H9 (cell line): ENCODE measurements at places on chromosomes 13 and 19. TPM values are rescaled to one million over a fixed set of nuclear protein-coding genes. Genes with fewer than 3 reads are reported as not detected.

CA11 gene
- 102 and 107 TPM in 2 replicates for total RNA-seq

PTGER1 gene
- 0.63 and 0.66 TPM in 2 replicates for total RNA-seq

KCNN4 gene
- total RNA-seq = 0.26 TPM in 1 of 2 replicates, not detected in the other

CACNG8 gene
- 6.0 and 7.1 TPM in 2 replicates for total RNA-seq

C5AR2 gene
- not detected in 2 replicates for total RNA-seq

KCNRG gene
- 0.64 and 0.74 TPM in 2 replicates for total RNA-seq

WDR18 gene
- total RNA-seq = 94.7 and 101 TPM in 2 replicates

CYP2S1 gene
- 159 and 175 TPM in 2 replicates for total RNA-seq

PRODH2 gene
- total RNA-seq = not detected in 2 replicates

- H3K36me3 ChIP-seq = peaks cover 53% of the 10 kb centered on the region
- peak overlapping the region; percentile 94 for H3K4me3 ChIP-seq
- no peaks in the 10 kb centered on the region for H3K4me1 ChIP-seq
- H3K27ac ChIP-seq = no peak overlapping the region
- H3K27me3 ChIP-seq = no peaks in the 10 kb centered on the region
Measured at GRCh38 chr19:55676383-55676782, 1.4 kb downstream of the EPN1 start.

DNA sequence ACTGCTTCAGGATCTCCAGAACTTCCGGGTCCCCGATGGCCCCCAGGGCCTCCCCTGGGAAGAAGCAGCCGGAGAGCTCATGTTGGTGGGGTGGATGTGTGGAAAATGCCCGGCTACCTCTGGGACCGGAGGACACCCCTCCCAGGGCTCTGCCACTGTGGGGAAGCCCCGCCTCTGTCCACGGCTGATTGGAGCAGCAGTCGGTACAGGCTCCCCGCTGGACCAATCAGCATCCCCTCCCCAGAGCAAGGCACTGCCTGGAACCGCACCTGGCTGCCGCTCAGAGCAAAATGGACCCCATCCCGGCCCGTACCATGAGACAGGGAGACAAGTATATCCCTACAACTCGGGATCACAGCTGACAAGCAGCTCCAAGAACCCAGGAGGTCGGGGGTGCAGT, 6.4 kb downstream of the DOHH start:
- H3K4me1 ChIP-seq = no peaks in the 10 kb centered on the region
- H3K27ac ChIP-seq = no peak overlapping the region
- no peaks in the 10 kb centered on the region for H3K27me3 ChIP-seq

GRCh38 chr19:32580353-32580900, 563 bp upstream of the PDCD5 start:
- no peaks in the 10 kb centered on the region for H3K4me1 ChIP-seq
- H3K4me3 ChIP-seq = peak overlapping the region; percentile 77
- H3K27me3 ChIP-seq = no peaks in the 10 kb centered on the region
- H3K36me3 ChIP-seq = peaks cover 26% of the 10 kb centered on the region

- H3K27me3 ChIP-seq = no peaks in the 10 kb centered on the region
- no peak overlapping the region for H3K27ac ChIP-seq
- H3K4me3 ChIP-seq = no peak overlapping the region
- H3K36me3 ChIP-seq = no peaks in the 10 kb centered on the region
- no peaks in the 10 kb centered on the region for H3K4me1 ChIP-seq
Measured at GRCh38 chr19:31976775-31977536, 368.5 kb upstream of the ZNF507 start.

DNA sequence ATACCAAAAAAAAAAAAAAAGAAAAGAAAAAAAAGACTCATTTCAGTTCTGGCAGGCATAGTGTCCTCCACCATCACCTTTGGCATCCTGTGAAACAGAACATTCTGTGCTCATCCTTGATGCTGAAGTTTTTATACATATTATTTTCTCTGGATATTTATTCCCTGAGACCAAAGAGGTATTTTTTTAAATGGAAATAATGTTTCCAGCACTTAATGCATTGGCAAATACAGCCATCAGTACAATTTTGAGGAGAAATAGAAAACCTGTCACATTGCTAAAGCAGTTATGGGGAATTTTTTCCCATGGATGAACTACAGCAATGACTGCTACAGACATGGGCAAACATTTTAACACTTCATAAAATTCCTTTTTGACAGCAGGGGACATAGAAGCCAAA, 312.4 kb downstream of the DNAJC15 start:
- H3K36me3 ChIP-seq = no peaks in the 10 kb centered on the region
- H3K27me3 ChIP-seq = no peaks in the 10 kb centered on the region
- DNase-seq = no peak
- no peak overlapping the region for H3K27ac ChIP-seq
- H3K4me3 ChIP-seq = no peak overlapping the region

GRCh38 chr13:20303636-20304035, 71.5 kb upstream of the GJB6 start:
- H3K27me3 ChIP-seq = no peaks in the 10 kb centered on the region; the same call in 1 of the 2 replicates
- no peak overlapping the region for H3K4me3 ChIP-seq
- DNase-seq = no peak
- H3K4me1 ChIP-seq = no peaks in the 10 kb centered on the region
- no peaks in the 10 kb centered on the region; the same call in 2 of the 3 replicates for H3K36me3 ChIP-seq
- H3K27ac ChIP-seq = no peak overlapping the region

- H3K4me3 ChIP-seq = no peak overlapping the region
- no peaks in the 10 kb centered on the region for H3K27me3 ChIP-seq
- H3K27ac ChIP-seq = no peak overlapping the region
- H3K36me3 ChIP-seq = no peaks in the 10 kb centered on the region; the same call in none of the 2 replicates
- DNase-seq = no peak
Measured at GRCh38 chr13:25948910-25949309, 102.9 kb downstream of the SHISA2 start.

DNA sequence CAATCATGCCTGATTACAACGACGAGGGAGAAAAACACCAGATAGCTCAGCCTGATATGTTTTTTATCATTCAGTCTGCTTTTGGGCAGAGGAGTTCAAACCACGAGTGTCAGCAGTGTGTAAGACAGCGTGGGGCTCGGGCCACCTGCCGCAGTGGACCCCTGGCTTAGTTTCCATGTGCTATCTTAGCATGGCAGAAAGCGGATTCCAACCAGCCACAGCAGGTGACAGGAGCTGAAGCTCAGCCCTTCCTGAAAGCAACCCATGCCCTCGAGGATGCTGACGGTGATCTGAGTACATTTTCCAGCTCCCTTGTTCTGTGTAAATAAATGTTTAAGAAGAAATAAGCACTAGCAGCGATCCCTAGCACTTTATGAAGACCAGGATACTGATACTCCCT, 32.2 kb upstream of the MBNL2 start:
- H3K4me3 ChIP-seq = no peak overlapping the region
- no peaks in the 10 kb centered on the region for H3K36me3 ChIP-seq
- H3K27ac ChIP-seq = no peak overlapping the region
- H3K27me3 ChIP-seq = no peaks in the 10 kb centered on the region
- peaks cover 7% of the 10 kb centered on the region; the same call in 1 of the 2 replicates for H3K4me1 ChIP-seq

GRCh38 chr13:41059456-41060081, 1.7 kb upstream of the WBP4 start:
- 0 out of 3 replicates have a peak, but pooled peaks cover 2% of the 10 kb centered on the region for H3K36me3 ChIP-seq
- no peak overlapping the region for H3K27ac ChIP-seq
- no peak for DNase-seq
- peak overlapping the region; percentile 99 for H3K4me3 ChIP-seq

GRCh38 chr19:38699647-38700349, 44.5 kb downstream of the CAPN12 start:
- H3K4me3 ChIP-seq = no peak overlapping the region
- no peak overlapping the region for H3K27ac ChIP-seq
- H3K27me3 ChIP-seq = no peaks in the 10 kb centered on the region
- peaks cover 62% of the 10 kb centered on the region for H3K36me3 ChIP-seq

GRCh38 chr13:86684402-86684801, 885.2 kb upstream of the SLITRK6 start:
- no peaks in the 10 kb centered on the region for H3K27me3 ChIP-seq
- no peak for DNase-seq
- no peak overlapping the region for H3K4me3 ChIP-seq
- no peaks in the 10 kb centered on the region for H3K36me3 ChIP-seq

DNA sequence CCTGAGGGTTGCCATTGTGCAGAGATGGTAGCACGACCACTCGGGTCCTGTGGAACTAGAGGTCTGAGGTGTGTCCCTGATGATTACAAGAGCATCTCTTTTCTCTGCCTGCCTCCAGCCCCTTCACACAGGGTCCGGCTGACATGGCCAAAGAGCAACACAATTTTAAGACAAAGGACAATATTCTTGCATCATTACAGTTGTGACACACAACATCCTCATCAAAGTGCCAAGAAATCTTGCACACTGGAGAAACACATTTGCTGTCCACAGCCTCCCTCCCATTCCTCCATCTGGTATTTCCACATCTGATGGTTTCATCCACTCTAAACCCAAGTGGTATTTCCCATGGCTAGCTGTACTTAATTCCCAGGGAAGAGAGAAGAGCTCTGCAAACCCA, 12.8 kb downstream of the COL4A1 start:
- no peaks in the 10 kb centered on the region for H3K27me3 ChIP-seq
- no peak overlapping the region for H3K4me3 ChIP-seq
- no peaks in the 10 kb centered on the region; the same call in 1 of the 2 replicates for H3K4me1 ChIP-seq
- no peak overlapping the region for H3K27ac ChIP-seq
- no peak for DNase-seq
- H3K36me3 ChIP-seq = no peaks in the 10 kb centered on the region; the same call in 1 of the 2 replicates

DNA sequence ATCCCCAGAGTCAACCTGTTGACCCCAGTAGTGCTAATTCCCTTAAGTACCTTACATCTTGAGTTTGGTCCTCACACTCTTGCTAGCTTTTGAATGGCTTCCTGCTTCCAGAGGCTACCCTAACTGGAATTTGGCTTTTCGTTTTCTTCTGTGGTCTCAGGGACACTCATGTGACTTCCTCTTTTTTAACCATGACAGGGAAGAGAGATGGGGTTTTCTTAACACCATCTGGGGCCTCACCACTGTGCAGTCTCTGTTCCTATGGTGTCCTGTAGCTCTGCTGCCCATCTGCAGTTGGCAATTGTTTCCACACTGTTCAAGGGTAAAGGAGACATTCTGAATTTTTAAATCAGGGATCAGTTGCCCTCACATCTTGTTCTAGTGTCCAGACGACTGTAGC, 66.7 kb downstream of the SLC10A2 start:
- no peaks in the 10 kb centered on the region for H3K27me3 ChIP-seq
- H3K4me1 ChIP-seq = no peaks in the 10 kb centered on the region
- no peak for DNase-seq
- H3K4me3 ChIP-seq = no peak overlapping the region
- H3K27ac ChIP-seq = no peak overlapping the region

DNA sequence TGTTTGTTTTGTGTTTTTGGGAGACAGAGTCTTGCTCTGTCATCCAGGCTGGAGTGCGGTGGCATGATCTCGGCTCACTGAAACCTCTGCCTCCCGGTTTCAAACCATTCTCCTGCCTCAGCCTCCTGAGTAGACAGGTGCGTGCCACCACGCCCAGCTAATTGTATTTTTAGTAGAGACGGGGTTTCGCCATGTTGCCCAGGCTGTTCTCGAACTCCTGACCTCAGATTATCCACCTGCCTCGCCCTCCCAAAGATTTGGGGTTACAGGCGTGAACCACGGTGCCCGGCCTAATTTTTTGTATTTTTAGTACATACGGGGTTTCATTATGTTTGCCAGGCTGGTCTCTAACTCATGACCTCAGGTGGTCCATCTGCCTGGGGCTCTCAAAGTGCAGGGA, 8.3 kb upstream of the ZNF681 start:
- H3K4me1 ChIP-seq = 0 out of 2 replicates have a peak, but pooled peaks cover 2% of the 10 kb centered on the region
- H3K4me3 ChIP-seq = no peak overlapping the region; the same call in 1 of the 3 replicates
- DNase-seq = no peak
- H3K27ac ChIP-seq = no peak overlapping the region

- H3K4me3 ChIP-seq = no peak overlapping the region
- H3K4me1 ChIP-seq = no peaks in the 10 kb centered on the region
- no peak overlapping the region for H3K27ac ChIP-seq
Measured at GRCh38 chr19:7947939-7948338, 4.5 kb upstream of the TIMM44 start.

- peaks cover 3% of the 10 kb centered on the region; the same call in 1 of the 2 replicates for H3K4me1 ChIP-seq
- no peaks in the 10 kb centered on the region for H3K36me3 ChIP-seq
- no peaks in the 10 kb centered on the region for H3K27me3 ChIP-seq
Measured at GRCh38 chr13:105721016-105721415, 814.4 kb downstream of the EFNB2 start.

- H3K4me1 ChIP-seq = no peaks in the 10 kb centered on the region
- no peak overlapping the region for H3K27ac ChIP-seq
- no peaks in the 10 kb centered on the region for H3K36me3 ChIP-seq
- peak overlapping the region; percentile 37; the same call in 1 of the 2 replicates for H3K4me3 ChIP-seq
Measured at GRCh38 chr13:112067871-112068539, 1.1 kb downstream of the SOX1 start.

DNA sequence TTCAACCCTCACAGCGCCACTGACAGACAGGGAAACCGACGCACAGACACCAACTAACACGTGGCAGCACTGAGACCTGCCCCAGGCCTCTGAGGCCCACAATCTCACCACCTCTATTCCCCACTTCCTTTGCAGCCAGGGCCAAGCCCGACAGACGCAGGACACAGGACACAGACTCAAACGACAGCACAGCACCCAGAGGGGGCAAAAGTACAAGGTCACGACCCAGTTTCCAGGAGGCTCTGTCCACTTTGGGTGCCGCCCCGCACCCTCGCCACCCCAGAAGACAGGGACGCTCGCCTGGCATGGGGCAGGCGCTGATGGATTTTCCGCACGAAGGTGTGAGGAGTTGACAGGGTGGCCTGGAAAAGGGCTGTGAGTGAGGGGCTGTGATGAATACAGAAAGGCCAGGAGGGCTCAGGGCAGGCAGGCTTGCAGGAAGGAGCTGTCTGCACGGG, 48.8 kb downstream of the MLLT1 start:
- no peaks in the 10 kb centered on the region for H3K4me1 ChIP-seq
- no peaks in the 10 kb centered on the region for H3K27me3 ChIP-seq
- H3K27ac ChIP-seq = no peak overlapping the region
- H3K36me3 ChIP-seq = peaks cover 14% of the 10 kb centered on the region
